Motor neuron (in vitro differentiated cells): ENCODE measurements at places on chromosomes 4 and X. TPM values are rescaled to one million over a fixed set of nuclear protein-coding genes. Genes with fewer than 3 reads are reported as not detected.

DNA sequence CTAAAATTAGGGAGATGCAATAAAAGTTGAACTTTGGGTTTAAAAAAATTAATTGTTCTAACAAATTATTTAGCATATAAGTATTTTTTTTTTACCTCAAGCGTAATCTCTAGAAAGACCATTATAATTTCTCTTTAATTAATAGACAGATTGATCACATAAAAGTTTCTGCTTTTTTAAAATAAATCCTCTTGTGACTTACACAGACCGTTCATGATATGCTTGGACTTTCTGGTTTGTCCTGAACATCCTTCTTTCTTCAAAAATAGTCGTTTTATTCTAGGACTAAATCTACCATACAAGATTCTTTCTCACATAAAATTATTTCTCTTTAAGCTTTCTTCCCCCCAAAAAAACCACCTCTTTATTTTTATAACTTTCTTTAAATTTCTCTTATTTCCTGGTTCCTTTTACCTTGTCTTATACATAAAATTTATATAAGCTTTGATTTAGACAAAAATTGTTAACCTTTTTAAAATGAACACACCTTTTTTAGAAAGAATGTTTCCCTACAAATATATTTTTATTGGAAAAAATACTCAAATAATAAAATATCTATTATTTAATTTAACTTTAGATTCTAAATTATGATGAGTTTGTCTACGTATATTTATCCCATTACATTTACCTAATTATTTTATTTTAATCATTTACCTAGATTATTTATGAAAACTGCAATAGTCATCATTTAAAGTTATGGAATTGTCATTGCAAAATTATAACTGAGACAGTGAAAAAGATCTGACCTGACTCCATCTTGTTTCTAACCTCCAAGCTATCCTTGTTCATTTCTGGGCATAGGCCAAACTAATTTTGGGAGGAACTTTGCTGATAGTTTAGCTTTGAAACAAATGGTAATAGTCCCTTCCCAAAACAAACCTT lies 37.6 kb downstream of the PGRMC2 start:
- ATAC-seq: no peak

Gene SH3D19
- total RNA-seq: 7.2 and 7.7 TPM in 2 replicates

Gene ADAMTS3
- total RNA-seq: 2.0 and 2.4 TPM in 2 replicates

DNA sequence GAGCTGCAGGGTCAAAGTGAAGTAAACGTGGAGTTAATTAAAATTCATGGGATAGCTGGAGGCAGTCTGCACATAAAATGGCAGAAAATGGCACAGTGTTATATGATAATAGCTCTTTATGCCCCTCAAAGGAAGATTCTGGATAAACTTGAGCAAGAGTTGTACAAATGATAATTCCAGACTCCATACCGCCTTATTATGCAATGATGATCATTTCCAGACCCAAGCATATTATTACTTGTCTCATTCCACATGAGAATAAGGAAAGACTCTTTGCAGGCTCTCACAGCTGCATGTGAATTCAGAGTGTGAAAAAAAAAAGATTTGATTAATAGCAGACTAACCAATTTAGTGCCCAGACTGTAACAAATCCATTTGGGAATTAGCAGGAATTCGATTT lies 105.4 kb downstream of the STK32B start:
- no peak for ATAC-seq
